CD4-positive, alpha-beta T cell treated with Interleukin-1 beta for 1 hour (primary cell): ENCODE measurements at places on chromosomes 2 and 18.

DNA sequence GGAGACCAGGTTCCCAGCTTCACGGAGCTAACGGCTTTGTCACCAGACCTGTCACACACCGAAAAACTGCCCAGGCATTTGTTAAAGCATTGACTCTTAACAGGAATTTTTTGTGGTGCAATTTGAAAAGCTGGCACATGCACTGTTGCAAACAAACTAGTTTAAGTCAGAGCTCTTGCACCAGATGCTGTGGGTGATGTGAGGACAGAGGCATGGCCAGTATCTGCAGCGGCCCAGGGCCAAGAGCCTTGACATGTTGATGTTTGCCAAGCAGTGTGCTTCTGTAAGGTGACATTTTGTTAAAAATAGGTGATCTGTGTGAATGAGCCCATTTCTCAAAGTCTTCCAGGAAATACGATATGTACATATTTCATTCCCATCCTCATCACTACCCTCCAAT is 142.5 kb downstream of the MTCL1 start:
- DNase-seq, result no peak

- no peak for DNase-seq
Measured at GRCh38 chr2:19542796-19543662, 184.6 kb upstream of the OSR1 start.

- DNase-seq, result no peak
Measured at GRCh38 chr2:108364676-108365297, 13.0 kb upstream of the SULT1C4 start.

DNA sequence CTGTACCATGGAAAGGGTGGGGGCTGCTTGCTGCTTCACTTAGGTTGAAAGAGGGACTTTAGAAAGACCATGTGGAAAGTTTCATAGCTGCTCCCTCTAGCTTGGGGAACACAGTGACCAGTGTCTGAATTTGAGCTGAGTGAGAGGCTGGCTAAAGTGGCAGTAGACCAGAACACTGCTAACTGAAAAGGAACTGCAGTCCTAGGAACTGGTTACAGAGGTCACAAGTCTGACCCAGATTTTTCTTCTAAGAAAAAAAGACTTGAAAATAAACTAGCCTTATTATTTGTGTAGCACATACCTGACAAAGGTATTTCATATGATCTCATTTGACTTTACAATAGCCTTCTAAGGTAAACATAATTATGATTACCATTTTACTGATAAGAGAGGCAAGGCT is 153.6 kb downstream of the FSHR start:
- no peak for DNase-seq

DNA sequence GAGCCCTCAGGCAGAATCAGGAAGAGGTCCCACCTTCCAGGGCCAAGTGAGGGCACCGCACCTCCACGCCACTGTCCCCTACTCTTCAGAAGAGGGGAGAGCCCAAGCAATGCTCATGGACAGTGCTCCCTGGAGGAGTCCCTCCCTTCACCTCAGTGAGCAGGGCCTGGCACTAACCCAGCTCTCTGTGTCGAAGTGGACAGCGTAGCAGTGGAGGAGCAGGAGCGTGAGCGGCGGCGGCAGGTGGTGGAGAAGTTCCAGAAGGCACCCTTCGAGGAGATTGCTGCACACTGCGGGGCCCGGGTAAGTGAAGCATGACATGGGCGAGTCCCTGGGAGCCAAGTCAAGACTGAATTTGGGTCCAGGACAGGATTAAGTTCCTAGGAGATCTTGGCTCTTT is 16.7 kb downstream of the POMC start:
- no peak for DNase-seq

- DNase-seq, result no peak
Measured at GRCh38 chr2:74749432-74749831, 84.5 kb upstream of the HK2 start.

DNA sequence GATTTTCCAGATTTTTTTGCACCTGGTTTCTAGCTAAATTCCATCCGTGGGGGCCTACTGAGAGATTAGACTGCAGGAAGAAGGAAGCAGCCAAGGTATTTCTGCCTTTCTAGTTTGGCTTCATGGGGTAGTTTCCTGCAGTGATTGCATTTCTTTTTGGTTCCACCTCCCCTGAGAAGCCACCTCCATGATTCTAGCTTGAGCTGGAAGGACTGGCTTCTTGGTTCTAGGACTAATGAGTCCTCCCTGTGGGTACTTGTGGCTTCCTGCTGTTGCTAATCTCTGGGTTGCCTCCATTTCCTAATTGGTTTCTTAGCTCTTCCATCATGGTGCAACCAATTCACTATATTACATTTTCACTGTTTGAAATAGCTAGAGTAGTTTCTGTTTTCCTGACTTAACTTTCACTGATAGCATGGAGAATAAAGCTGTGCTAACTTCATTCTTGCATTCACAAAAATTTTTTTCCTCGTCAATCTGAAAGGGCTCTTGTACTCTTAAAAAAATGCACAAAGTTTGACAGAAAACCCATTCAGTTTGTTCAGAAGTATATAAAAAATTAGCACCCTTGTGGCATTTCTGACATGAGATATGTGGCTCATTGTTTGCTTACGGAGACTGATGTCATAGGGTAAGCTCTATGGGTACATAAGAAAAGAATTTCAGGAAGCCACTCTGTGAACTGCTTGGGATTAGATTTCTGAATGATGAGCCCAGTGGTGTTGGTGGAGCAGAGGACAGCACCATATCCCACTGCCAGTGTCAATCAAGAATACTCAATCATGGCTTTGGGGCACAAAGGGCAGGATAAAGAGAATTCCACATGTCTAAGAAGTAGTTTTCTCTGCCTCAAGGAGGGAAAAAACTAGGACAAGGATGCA is 242.8 kb upstream of the RBMS1 start:
- DNase-seq, result no peak

DNA sequence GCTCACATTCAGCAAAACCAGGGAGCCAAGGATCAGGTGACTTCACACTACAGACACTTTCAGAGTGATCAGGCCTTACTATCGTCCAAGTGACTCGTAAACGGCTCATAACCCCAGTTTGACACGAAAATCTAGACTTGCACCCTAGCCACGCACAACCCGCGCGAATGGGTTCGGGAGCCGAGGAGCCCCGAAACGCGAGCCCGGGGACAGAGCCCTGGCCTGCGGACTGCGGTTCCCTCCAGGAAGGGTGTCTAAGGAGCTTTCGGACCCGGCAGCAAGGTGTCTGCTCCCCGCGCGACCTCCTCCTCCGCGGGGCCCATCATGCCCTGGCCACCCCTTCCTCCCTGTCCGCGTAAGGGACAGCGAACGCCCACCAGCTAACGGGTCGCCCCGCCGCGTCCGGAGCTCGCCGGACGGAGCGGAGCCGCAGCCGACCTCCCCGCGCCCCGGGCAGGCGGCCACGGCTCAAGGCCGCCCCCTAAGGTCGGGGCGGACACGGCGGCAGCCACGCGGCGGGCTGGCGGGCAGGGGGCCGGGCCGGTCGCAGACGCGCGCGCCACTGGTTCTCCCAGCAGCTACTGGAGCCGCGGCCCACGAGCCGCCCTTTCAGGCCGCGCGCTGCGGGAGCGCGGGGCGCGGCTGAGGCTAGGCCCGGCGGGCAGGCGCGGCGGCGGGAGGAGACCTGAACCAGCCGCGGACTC is 575 bp downstream of the ATL2 start:
- peak; percentile 62 for DNase-seq

DNA sequence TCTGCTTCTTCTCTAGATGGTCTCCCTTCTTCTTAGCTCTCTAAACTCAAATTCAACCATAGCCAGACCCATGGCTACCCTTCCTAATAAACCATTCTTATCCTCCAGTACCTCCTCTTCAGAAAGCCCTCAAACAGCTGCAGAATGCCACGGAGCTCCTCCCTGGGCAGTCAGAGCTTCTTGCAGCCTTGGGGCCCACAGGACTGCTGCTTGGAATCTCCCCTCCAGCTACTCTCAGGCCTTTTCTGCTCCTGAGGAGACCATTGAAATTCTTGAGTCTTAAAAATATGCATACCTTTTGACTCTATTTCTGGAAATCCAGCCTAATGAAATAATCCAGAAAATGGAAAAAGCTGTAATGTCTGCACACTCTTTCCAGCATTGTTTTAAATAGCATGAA is 30.7 kb downstream of the EFR3B start:
- no peak for DNase-seq

GRCh38 chr18:23824669-23825068 is 135.4 kb downstream of the LAMA3 start:
- DNase-seq, result no peak

DNA sequence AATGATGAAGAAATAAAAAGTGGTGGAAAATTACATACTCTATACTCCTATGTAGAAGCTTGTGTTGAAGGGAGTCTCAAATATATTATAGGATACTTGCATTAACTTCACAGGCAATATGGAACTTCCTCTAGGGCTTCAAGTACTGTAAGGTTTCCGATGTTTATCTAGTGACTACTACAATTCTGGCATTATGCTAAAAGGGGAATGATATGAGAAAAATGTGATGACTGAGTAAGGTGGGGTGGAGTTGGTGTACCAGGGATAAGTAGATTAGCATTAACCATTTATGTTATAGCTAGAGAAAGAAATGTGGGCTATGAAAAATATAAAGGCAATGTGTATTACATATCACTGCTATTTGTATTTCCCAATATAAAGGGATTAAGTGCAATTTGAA is 229.5 kb downstream of the DCC start:
- DNase-seq, result no peak

DNA sequence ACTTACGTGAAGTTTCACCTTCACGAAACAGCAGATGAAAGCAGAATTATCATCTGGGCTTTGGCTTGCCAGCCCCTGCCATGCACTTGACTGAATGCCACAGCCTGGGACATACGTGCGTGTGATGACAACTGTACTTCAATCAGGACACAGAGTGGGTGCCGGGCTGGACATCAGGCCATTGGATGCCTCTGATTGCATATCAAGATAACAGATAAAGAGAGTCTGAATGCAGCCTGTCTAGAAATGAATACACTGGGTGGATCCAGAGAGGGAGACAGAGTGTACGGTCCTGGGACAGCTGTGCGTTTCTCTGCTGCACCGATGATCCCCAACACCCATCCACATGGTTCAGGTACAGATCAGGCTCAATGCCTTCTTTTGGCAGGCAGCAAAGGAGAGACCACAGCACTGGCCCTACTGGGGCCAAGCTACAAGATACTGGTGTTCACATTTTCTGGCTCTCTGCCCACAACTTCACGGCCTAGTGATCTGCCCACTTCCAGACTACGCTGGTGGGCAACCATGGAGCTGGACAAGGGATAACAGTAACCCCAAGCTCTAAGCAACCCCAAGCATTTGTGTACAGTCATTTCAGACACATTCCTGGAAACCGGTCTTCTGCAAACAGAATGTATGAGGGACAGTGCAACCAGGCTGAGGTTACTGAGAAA is 35.6 kb downstream of the FBLN7 start:
- no peak for DNase-seq

- DNase-seq, result peak; percentile 53
Measured at GRCh38 chr2:231554748-231555545, 24.7 kb upstream of the NMUR1 start.

DNA sequence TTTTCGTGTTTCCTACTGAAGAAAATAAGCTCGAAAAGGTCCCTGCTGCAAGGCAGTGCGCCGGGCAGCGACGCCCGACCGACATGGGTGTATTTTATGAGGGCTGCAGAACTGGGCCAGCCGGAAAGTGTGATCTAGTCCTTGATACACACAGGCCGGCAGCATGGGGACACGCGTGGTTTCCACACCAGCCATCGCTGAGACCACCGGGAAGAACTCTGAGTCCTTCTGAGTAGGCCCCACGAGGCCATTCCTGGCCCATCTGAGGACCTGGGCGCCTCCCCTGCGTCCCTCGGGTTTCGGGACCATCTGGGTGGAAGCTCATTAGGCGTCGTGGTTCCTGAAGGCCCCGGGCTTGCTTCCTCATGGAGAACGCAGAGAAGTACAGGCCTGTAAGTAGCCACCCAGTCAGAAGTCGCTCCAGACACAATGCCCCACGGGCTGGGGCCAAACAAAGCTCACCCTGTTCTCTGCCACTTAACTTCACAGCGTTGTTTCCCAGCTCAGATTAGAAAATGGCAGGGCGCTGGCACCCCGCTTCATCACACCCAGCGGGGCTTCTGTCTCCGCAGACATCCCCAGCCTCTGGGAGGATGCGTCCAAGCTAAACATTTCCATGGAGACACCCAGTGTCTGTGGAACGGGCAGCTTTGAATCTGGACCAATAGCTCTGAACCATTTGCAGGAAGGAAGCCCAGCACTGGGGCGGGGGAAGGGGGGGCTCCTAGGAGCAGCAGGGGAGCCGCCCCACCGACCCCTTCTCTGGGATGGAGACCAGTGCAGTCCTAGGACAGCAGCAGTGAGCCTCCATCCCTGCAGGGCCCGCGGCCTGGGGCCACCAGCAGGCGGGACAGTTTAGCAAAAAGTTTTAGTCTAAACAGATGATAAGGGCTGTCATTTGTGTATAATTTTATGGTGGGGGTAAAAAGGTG is 2.4 kb downstream of the NFATC1 start:
- DNase-seq, result no peak

GRCh38 chr2:43905871-43906270 is 67.1 kb downstream of the ABCG8 start:
- DNase-seq, result no peak

- DNase-seq, result no peak
Measured at GRCh38 chr2:239990966-239991365, 34.2 kb downstream of the NDUFA10 start.

- no peak for DNase-seq
Measured at GRCh38 chr18:23336101-23336500, 117.0 kb upstream of the RIOK3 start.
